NCI-H2107 (cell line): ENCODE measurements at places on chromosomes 7 and 10.
A peak's percentile ranks its signal among the peaks of the same experiment; 100 is the strongest.

- no peak for DNase-seq
These were observed 192.3 kb upstream of the ZMIZ1 start for GRCh38 chr10:78876449-78876848.

DNA sequence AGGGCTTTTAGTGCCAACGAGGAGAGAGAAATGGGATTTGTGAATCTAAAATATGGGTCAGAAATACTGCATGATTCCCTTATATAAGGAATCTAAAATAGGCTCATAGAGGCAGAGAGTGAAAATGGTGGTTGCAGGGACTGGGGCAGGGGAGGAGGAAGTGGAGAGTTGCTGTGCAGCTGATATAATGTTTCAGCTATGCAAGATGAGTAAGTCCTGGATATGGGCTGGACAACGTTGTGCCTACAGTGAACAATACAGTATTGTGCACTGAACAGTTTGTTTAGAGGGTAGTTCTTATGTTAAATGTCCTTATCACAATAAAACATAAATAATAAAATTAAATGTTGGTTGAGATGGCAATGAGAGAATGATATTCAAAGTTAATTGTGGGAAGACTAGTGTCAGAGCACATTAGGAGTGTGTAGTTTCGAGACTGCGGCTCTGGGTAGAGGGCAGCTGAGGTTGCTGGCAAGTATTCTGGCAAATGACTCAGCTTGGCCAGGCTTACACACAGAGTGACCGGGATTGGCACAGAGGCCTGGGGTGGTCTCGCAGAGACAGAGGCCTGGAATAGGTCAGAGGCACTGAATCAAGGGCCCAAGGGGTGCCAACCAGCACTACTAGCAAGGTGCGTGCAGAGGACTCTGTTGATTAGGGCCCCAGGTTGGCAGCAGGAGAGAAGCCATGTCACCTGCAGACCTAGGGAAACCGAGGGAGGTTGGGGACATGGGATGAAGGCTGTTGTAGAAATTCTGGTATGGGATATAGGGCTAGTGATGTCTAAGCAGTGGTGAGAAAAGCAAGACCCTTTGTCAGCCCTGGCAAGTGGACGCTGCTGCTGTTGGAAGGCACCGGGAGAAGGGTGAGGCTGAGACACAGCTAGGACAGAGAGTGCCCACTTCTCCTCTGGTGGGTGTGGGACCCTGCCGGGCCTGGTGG, 2.8 kb upstream of the DEPP1 start:
- DNase-seq: no peak

DNA sequence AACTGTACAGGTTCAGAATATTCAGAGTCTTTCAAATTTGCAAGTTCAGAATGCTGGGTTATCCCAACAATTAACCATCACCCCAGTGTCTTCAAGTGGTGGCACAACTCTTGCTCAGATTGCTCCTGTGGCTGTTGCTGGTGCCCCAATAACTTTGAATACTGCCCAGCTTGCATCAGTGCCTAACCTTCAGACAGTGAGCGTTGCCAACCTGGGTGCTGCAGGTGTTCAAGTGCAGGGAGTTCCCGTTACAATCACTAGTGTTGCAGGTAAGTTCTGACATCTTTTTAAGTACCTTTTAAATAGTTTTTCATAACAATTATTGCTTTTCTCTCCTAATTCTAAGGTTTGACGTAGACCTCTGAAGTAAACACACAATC, 2.7 kb downstream of the SP4 start:
- DNase-seq: no peak

DNA sequence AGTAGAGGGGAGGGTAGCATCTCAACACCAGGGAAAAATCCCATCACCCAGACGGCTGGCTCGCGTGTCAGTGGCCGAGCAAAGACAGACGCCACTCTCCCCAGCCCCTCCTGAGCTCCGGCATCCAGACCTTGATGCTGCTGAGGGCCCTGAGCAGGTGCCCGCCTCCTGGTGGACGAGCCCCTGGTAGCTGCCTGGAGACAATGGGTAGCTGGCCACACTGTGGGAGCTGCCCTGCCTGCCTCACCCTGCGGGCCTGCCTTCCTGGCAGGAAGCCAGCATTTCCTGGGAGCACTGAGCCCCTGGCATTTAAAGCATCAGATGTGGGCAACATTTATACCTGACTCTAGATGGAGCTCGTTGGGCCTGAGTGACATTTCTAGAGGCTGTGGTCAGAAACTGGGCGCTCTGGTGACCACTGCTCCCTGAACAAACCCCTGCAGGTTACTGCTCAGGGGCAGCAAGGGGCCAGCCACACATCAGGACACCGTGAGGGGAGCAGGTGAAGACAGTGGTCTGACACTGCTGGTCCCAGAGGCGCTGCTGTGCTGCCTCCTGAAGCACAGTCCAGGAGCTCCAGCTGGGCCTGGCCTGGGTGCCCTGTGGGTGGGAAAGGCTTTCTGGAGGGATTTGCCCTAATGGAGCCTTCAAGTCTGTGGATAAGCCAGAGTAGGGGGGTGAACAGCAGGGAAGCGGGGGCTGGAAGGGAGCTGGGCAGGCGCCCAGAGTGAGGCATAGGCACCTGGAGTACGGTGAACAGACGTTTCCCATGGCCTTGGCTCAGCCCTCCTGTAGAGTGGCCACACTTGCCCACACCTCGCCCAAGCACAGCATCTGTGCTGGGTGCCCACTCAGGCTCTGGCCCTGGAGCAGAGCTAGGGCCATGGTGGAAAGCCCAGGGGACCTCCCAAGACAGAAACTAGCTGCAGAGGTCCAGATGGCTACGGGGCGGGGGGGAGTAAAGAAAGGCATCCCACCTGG, 138.7 kb downstream of the MAPK8 start:
- DNase-seq: peak; percentile 16

- no peak for DNase-seq
These were observed 238.6 kb downstream of the COBL start for GRCh38 chr7:51077987-51078370.

- DNase-seq: no peak
These were observed 159.5 kb upstream of the AGR3 start for GRCh38 chr7:17041324-17041723.

- DNase-seq: no peak
These were observed 4.0 kb downstream of the GFRA1 start for GRCh38 chr10:116268976-116269375.

DNA sequence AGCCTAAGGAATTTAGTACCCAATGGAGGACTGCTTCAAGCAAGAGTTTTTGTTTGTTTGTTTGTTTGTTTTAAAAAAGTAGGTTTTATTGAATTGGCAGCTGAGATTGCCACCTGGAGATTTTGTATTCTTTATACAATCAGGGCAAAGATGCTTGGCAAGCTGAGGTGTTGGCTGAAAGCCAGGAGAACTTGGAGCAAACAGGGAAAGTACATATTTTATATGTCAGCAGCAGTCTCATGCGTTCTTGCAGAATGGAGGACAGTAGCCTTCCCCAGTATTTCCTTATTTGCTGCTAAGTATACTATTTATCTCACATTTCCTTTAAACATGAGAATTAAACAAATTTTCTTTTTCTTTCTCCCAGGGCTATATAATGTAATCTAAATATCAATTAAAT, 22.6 kb upstream of the ICA1 start:
- no peak for DNase-seq

- DNase-seq: no peak
These were observed 94.8 kb downstream of the KIAA1217 start for GRCh38 chr10:24303522-24304310.

DNA sequence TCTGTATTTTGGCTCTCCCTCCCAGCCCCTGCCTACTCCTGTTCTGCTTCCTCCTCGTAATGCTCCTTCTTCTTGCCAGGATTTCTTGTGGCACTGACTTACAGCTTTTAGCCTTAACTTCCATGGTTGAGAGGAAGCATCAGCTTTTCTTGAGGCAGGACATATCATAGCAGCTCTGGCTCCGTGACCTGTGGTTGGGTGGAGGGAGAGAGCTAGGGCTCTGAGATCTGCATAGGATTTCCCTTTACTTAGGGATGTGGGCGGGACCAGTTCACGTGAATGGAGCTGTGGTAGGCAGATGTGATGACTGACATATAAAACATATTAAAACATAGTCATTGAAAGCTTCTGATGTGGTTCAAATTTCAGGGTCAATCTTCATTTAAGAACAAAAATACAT, 10.6 kb upstream of the RAB11FIP2 start:
- DNase-seq: no peak

GRCh38 chr7:69840248-69840647, 242.0 kb downstream of the AUTS2 start:
- no peak for DNase-seq

GRCh38 chr7:155455776-155456737, 1.9 kb upstream of the EN2 start:
- DNase-seq: no peak

- DNase-seq: no peak
These were observed 56.1 kb upstream of the CAPZA2 start for GRCh38 chr7:116806046-116806944.
